ENCODE measurements at places on chromosomes 4 and X. TPM values are rescaled to one million over a fixed set of nuclear protein-coding genes. Genes with fewer than 3 reads are reported as not detected.

TIGD4 gene
- 3.1 TPM for total RNA-seq

COL25A1 gene
- total RNA-seq, result 0.32 TPM

NEXMIF gene
- total RNA-seq, result not detected

JADE3 gene
- total RNA-seq, result 0.29 TPM

KIF4A gene
- total RNA-seq, result 12.6 TPM

DNA sequence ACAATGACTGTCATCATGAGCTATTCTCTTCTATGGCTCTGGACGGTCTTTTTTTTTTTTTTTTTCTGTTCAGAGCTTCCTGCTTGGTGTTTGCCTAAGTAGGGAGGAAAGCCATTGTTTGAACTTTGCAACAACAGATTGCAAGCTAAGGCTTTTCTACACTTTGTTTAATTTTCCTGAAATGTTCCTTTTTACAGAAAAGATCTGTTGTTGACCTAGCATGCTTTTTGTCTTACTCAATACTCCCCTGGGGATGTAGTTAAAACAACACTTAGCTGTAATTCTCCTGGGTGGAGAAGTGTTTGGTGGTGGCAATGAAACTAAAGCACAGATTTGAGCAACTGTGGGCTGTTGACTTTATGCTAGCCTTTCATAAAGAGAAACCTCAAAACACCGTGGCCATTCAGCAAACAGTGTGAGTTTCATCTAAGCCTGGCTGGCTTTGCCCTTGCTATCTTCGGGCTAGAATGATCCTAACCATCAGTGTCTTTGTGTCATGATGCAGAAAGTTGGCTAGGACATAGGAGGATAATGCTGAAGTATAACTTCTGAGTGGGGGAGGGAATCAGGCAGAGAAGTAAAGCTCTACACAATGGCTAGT, 110.5 kb downstream of the ANXA3 start:
- no peak for DNase-seq

- no peak for DNase-seq
These were observed 20.3 kb downstream of the RUFY3 start for GRCh38 chr4:70741867-70742658.

GRCh38 chrX:16786791-16787735, 797 bp downstream of the TXLNG start:
- peak; percentile 78 for DNase-seq

Data from Karpas-422 (cell line).